ENCODE measurements at places on chromosomes 5 and 9.

DNA sequence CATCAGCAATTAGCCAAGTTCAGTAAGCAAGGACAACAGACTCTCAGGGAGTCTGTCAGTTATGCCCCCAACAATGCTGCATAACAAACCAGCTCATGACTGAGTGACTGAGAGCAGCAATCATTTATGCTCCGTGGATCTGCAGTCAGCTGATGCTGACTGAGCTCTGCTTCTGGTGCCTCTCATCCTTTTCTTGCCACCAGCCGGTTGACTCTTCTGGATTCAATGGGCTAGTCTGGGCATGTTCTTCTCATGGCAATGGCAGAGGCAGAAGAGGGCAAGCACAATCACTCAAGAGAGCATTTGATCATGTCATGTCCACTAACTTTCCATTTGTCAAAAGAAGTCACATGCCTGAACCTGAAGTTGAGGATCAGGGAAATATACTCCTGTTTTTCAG is 157.0 kb upstream of the NTRK2 start:
- no peak for DNase-seq

DNA sequence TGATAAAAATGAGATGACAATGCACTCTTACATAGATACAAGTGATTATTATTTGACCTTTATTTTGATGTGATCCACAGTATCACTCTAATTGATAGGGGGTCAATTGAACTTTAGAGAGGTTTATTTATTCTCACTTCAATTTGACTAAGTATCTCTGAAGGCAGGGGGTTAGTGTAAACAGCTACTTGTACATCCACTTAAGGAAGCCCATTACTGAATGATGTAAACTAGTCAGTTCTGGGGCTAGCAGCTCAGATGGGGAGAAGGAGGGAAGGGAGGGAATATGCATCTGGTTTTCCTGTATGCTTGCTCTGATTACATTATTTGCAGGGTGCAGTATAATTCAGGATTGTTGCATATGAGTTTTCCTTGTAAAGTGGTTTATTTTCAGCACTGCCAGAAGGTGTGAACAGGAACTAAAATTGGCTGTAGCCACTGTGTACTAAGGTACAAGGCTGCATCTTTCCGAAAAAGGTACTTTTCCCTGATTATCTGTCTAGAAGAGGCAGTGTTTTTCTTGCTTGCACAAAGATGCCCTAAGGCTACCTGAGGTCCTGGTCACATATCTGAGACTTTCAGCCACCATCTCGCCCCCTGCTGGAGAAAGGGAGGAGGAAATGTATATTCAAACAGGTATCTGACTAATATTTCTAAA is 51.2 kb downstream of the MRPS27 start:
- no peak for DNase-seq

GRCh38 chr9:69900406-69900805 is 79.8 kb downstream of the CFAP95 start:
- DNase-seq = peak; percentile 34

GRCh38 chr5:129137637-129138036 is 43.1 kb downstream of the ISOC1 start:
- DNase-seq = no peak

GRCh38 chr5:133449181-133449580 is 163.2 kb downstream of the FSTL4 start:
- no peak for DNase-seq

- DNase-seq = no peak
Measured at GRCh38 chr5:152331718-152332117, 73.4 kb downstream of the NMUR2 start.

- no peak for DNase-seq
Measured at GRCh38 chr5:84092738-84093137, 291.9 kb downstream of the EDIL3 start.

DNA sequence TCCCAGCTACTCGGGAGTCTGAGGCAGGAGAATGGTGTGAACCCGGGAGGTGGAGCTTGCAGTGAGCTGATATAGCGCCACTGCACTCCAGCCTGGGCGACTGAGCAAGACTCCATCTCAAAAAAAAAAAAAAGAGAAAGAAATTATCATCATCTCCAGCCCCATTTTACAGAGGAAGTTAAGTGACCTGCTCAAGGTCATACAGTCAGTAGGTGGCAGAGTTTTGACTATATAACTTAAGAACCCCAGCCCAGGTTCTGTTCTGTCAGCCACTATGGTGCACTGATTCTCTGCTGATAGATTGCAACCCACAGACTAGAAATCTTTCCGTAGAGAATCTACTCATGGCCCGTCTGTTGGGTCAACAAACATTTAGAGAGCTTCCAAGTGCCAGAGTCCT is 25.7 kb upstream of the DENND1A start:
- DNase-seq = no peak

GRCh38 chr9:37936965-37937364 is 33.0 kb upstream of the SLC25A51 start:
- no peak for DNase-seq

- DNase-seq = no peak
Measured at GRCh38 chr5:145408048-145408341, 427.1 kb downstream of the PRELID2 start.

DNA sequence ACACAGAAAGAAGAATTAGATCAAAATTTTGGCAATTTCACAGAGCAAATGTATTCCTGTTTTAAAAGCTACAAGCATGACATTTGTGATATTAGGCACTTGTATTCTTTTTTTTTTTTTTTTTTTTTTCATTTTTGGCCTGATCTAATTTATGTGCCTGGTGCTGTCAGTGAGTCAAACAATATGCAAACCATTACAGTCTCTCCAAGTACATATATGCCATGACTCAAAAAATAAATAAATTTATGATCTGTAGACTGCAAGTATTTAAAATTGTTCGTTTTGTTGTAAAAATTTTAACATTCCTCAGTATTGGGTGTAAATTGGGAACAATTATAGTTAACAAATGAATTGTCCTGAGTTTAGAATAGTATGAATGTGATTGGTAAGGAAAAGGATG is 51.4 kb downstream of the CDH9 start:
- DNase-seq = no peak

DNA sequence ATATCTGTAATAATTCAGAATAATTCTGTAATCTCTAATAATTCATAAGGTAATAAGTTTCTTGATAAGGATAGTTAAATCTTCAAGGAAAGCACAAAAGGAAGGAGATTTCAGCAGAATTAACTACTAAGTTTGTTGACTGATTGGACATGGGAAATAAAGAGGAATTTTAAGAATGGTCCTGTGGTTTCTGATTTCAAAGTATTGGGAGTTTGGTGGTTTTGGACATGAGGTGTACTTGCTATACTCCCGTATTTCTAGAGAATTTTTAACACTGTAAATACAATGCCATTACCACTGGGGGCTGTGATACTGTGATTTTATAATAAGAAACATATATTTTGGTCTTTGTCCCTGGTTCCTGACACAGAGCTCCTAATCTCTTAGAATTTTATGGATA is 123.9 kb downstream of the UNC13B start:
- no peak for DNase-seq

DNA sequence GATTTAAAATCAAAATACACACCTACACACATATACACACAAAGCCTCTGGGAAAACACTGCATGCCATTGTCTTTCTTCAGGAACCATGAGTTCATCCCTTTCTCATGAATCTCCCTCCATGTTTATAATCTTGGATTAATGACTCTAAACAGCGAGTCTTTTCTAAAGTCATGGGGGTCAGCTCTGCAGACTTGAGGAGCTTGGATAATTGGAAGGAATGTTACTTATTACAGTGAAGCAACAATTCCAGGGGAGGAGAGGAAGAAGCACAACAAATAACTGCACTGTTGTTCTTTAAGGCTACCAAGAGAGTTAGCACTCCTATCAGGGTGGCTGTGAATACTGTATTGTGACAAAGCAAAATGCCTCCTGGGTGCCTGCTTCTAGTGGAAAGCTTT is 444.7 kb downstream of the ANXA1 start:
- no peak for DNase-seq

DNA sequence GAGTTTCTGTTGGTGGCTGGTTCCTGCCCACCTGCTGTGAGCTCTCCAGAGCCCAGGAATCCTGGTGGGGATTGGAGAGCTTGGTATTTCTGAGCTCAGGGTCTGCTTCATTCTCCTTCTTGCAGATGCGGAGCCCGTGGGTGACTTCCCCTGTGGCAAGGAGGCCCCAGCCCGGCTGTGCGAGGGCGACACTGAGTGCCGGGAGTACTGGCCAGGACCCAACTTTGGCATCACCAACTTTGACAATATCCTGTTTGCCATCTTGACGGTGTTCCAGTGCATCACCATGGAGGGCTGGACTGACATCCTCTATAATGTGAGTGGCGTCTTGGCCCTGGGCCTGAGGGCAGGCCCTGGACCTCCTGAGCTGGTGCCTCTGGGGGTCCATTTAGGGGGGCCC is 39.5 kb downstream of the CACNA1B start:
- DNase-seq = no peak

All from RCC 7860 (cell line).